Activated CD4-positive, alpha-beta T cell treated with anti-CD3 and anti-CD28 coated beads, Interleukin-2, amount 50 U/mL, for 4 hours (primary cell): ENCODE measurements at places on chromosomes 6 and 20.

DNA sequence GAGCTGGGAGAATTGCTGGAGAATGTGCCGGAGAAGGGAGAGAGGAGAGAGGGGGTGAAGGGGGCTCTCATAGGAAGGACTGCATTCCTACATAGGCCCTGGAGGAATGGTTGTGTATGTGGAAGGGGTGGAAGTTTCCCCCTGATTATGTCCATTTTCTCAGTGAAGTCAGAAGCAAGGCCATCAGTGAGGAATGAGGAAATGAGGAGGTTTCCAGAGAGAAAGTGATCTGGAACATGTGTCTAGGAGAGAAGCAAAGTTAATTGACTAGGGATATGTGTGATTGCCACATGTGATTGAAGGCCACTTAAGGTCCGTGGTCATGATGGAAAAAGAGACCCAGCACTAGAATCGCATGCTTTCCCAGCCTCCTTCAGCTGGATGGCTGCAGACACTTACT, 42.3 kb downstream of the TBPL1 start:
- DNase-seq = no peak

DNA sequence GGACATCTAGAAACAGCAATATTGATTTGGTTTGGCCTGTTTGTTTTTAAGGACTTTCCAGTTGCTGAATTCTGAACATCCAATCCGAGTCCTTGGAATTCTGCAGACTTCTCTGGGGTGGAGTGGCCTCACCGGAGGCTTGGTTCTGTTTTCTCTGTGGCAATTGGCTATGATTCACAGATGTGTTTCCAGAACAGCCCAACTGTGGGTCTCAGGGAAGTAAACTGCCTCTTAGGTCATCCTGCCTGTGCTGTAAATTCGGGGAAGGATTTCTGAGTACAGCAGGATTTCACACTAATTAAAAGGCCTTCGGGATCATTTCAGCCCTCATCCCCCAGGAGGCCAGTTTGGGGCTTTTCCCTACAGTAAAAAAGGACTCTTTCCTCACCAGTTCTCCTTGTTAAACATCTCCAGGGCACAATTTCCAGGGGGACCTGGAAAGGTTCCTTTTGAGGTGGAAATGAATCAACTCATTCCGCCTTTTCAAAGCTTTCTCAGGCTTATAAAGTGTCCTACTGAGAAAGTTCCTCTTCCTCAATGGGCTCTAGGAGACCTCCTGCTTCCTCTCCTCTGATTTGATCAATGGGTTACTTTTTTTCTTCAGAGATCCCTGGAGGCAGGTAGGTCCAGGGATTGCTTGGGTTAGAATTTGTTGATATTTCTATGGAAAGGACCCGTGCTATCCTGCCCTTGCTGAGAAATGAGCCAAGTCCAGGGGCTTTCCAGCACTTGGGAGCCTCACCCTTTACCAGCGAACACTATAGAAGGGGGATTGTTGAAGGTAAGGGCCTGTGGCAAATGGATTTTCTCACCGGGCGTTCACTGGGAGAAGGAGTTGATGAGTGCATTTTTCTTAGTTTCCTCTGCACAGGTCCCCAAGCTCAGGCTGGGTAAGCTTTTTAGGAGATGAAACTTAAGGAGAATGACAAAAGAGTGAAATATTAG, 114.6 kb downstream of the CLIC5 start:
- no peak for DNase-seq

GRCh38 chr6:89073840-89074239, 6.7 kb upstream of the PNRC1 start:
- no peak for DNase-seq

- DNase-seq = no peak
Observed at GRCh38 chr6:12956991-12957320, 240.4 kb downstream of the PHACTR1 start.

GRCh38 chr20:63374504-63374903, 13.4 kb upstream of the CHRNA4 start:
- no peak for DNase-seq

- no peak for DNase-seq
Observed at GRCh38 chr20:38941726-38942389, 15.6 kb downstream of the FAM83D start.

- no peak for DNase-seq
Observed at GRCh38 chr20:16538779-16539178, 34.5 kb downstream of the KIF16B start.

DNA sequence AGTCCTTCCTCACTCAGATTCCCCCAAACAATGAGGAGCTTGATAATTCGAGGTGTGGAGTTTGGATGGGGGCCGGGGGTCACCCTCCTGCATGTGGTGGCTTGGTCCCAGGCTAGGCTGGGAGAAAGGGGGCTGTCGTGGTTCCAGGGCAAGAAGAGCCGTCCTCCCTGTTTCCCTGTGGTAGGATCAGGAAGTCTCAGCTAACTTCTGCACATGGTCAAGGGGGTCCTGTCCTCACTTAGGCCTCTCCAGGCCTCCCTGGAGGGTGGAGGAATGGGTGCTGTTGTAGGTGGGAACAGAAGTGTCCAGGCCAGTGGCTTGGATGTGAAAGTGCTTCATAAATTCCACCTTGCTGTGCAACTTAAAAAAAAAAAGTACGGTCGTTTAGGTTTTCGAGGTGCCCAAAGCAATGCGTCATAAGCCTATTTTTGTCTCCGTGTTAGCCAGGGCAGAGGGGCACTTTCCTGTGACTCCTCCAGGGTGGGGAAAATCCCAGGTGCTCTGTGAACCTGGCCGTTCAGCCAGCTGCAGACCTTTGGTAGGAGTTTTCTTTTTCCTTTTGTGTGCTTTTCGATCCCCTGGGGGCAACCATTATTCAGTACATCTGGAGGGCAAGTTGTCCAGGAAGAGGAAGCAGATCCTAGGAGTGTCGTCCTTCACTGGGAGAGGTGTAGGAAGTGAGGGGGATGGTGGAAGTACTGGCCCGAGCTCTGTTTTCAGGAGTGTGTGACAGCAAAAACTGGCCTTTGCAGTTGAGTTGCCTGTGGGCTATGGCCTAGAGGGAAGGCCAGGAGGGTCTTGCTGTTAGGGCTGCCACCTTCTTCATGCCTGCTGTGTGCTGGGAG, 9.6 kb downstream of the IGF2R start:
- DNase-seq = no peak
